ENCODE measurements at places on chromosomes 3 and 15. TPM values are rescaled to one million over a fixed set of nuclear protein-coding genes. Genes with fewer than 3 reads are reported as not detected.

- DNase-seq: no peak
Measured at GRCh38 chr3:57727106-57727505, 29.0 kb upstream of the SLMAP start.

DNA sequence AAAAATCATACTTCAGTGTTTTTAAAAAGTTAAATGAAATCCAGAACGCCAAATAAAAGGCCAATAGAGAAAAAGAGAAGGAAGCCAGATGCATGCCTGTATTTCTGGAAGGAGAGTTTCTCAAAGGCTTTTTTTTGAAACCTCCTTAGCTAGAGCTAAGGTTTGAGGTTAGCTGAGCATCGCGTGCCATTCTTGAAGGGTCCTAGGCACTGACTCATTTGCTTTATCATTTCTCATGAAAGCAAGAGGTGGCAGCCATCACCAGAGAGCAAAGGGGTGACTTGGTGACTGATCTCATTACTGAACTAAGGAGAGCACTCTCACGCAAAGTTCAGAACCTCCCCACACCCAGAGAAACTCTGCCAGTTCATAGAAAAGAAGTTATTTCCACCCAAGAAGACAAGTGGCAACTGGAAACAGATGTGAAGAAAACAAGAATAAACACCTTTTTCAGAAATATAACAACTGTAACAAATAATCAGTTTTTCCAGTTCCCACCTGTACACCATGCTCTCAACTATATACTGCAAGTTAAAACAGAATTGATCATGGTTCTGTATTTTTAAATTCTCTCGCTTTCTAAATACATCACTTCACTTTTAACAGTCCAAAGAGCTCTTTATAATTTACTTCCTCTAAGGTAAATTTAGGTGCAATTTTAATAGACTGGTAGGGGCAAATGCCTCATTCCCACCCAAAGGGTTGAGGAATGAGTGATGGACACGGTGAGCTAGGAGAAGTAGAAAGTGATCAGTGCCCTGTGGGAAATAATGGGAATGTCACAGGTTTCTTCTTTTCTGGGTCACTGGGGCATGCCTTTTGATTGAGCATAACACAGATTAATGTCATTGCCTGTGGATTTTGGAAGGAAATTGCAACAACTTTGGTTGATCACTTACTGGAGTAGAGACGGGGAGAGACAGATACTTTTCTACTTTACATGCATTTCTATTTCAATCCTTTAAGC, 24.7 kb downstream of the GPR15 start:
- no peak for DNase-seq

- DNase-seq: no peak
Measured at GRCh38 chr3:67524046-67524445, 130.4 kb downstream of the SUCLG2 start.

DNA sequence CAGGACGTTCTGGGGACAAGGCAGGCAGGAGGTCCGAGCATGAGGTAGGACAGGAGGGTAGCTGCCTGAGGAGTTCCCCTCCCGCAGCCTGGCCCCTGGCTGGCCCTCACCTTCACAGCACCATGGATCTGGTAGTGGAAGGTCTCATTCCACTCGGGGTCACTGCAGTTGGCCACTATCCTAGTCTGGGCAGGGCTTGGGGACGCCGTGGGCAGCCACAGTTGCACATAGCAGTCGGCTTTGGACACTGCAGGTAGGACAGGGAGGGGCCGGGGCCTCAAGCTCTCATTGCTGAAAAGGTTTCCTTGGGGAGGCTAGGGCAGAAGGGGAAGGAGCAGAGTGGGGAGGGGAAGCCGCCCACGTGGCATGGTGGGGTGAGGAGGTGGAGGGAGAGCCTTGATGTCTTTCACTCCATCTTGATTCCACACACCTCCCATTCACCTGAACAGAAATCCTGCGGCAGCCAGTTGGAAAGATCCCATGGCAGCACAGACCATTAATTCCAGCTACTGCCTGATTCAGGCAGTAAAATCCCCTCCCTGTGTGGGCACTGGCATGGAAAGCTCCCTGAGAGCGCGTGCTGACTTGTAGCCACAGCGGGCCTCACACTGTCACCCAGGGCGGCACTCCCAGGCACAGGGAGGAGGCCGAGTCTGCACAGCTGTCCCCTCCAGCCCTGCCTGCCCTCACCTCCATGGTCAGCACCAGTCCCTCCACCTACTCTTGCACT, 2.1 kb downstream of the PLA2G4F start:
- DNase-seq: no peak

DNA sequence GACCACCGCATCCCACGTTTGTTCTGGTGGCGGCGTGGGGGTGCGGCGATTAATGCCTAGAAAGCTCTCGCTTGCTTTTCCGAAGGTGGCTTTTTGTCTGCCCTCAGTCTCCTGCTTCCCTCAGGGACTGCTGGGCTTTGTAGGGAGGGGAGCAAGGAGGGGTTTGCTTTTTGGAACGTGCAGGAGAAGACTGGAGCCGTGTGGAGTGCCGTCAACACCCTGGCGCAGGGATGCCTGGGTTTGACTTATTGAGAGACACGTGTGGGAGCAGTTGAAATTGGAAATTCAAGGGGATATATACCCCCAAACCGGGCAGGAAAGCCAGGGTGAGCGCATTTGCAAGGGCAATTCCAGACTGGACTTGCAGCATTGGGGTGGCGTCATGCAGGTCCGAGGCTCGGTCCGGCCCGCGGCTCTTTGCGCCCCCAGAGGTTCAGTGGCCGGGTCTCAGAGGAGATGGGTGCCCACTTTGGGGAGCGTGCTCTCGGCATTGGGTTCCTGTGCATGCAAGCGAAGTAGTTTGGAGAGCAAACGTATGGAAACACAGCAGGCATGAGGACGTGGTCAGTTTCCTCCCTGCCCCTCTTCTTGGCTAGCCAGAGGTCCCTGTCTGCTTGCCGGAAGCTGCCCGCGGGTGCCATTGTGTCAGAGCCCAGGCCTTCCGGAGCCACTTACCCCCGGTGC, 2.1 kb downstream of the EPHB1 start:
- no peak for DNase-seq

CYP8B1 gene
- not detected for total RNA-seq

CDHR4 gene
- total RNA-seq: not detected

GRCh38 chr3:13025090-13025489, 48.1 kb downstream of the IQSEC1 start:
- peak; percentile 34 for DNase-seq

DNA sequence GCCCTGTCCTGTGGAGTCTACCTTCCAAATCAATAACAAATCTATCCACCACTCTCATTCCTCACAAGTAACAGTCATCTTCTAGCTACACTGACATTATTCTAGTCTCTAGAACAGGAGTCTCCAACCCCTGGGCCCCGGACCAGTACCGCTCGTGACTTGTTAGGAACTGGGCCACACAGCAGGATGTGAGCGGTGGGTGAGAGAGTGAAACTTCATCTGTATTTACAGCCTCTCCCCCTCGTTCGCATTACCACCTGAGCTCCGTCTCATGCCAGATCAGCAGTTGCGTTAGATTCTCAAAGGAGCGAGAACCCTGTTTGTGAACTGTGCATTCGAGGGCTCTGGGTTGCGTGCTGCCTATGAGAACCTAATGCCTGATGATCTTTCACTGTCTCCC, 31.9 kb downstream of the ROBO2 start:
- no peak for DNase-seq

Data from occipital lobe (tissue), 3 donors.